Nucleus accumbens (tissue), 56 donors: ENCODE measurements at places on chromosomes 1 and 21.

- no peak for DNase-seq
These were observed 17.4 kb downstream of the CNST start for GRCh38 chr1:246583448-246584185.

- no peak for DNase-seq
These were observed 14.3 kb downstream of the ADAMTSL4 start for GRCh38 chr1:150563340-150564038.

DNA sequence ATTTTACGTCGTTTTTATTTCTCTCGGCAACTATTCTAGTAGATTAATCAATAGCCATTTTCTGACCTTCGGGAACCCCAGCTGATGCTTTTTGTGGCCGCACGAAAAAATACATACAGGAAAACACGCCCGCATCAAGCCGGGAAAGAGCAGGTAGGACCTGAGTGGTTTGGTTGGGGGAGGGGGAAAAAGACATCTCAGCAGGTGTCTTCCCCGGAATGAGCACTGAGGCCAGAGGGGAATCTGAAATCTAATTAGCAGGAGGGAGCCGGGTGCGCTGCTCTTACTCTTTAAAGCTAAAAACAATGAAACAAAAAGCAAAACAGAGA is 618 bp upstream of the FOXD3 start:
- no peak for DNase-seq

GRCh38 chr1:55554611-55555010 is 339.4 kb upstream of the USP24 start:
- no peak for DNase-seq

DNA sequence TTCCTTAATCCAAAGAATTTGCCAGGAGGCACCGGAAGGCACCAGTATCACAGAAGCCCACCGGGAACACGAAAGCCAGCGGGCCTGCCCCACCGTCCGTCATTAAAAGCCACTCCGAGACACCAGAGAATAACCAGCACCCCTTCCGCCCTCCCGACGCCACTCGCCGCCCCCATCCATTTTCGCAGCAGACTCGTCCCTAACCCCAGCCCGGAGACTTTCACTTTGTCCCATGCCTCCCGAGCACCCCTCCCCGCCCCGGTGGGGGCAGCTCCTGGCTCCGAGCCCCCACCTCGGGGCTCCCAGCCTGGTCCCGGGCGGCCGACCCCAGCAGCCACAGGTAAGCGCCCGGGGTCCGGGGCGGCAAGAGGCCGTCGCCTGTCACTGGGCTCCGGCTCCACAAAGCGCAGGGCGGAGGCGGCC is 105.4 kb downstream of the SLC45A1 start:
- no peak for DNase-seq

- DNase-seq: no peak
These were observed 91.9 kb upstream of the KCNK2 start for GRCh38 chr1:214990619-214991018.

DNA sequence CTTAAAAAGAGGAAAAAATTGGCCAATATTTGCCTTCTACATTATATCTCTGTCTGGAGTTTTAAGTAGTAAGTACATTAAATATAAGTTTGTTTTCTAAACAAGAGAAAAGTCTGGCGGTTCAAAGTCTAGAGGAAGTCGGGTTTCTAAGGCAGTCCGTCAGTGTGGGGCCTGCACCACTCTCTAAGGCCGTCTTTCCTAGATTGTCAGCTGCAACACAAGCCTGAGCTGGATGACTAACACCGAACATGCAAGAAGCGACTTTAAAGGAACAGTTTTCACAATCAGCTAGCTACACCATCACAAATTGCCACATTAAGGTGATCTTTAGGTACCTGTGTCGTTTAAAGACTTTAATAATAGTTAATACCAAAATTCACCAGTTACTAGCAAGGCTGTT is 19.6 kb downstream of the CCSAP start:
- no peak for DNase-seq

- no peak for DNase-seq
These were observed 78.0 kb downstream of the CD247 start for GRCh38 chr1:167440345-167440744.

DNA sequence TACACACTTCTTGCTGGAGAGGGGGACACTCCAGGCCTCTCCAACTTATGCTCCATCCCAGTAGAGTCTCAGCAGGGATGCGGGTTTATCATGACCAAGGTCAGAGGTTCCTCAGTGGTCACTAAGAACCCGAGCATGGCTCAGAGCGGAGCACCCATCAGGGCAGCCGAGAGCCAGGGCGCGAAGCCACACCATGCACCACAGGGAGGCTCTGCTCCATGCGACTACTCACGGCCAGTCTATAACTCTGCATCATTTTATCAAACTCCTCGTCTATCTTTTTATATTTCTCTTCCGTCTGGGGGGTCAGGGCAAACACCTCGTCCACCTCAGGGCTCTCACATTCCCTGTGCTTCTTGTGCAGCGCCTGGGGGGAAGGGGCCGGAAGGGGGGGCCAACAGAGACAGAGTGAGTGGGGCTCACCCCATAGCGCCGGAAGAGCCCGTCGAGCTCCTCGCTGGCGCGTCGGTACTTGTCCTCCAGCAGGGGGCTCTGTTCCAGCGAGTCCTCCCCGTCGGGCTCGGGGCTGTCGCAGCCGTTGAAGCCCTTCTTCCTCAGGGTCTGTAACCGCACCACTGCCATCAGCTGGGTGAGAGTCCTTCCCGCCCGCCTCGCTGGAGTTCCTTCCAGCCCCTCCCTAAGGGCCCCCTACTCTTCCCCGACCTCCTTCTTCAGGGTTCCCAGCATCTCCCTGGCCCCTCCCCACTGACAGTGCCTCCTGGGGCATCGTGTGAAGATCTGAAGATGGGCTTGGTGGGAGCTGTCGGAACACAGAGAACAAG is 20.0 kb downstream of the MEF2D start:
- no peak for DNase-seq

DNA sequence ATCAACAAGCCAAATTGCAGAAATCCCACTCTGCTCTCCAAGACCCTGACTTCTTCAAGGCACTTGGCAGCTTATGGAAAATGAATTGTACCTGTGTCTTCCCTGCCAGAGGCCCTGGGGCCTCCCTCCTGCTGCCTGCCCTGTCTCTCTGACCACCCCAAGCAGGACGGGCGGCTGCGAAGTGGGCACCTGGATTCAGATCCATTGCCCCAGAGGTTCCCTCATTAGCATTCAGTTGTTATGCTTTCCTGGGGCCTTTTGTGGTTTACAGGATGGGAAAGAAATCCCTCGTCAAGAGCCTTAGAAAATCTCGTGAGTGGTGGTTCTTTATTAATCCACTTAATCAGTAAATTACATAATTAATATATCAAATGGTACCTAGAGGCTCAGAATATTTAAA is 179.3 kb downstream of the TNR start:
- no peak for DNase-seq
